ENCODE measurements at places on chromosomes 5 and 9.

DNA sequence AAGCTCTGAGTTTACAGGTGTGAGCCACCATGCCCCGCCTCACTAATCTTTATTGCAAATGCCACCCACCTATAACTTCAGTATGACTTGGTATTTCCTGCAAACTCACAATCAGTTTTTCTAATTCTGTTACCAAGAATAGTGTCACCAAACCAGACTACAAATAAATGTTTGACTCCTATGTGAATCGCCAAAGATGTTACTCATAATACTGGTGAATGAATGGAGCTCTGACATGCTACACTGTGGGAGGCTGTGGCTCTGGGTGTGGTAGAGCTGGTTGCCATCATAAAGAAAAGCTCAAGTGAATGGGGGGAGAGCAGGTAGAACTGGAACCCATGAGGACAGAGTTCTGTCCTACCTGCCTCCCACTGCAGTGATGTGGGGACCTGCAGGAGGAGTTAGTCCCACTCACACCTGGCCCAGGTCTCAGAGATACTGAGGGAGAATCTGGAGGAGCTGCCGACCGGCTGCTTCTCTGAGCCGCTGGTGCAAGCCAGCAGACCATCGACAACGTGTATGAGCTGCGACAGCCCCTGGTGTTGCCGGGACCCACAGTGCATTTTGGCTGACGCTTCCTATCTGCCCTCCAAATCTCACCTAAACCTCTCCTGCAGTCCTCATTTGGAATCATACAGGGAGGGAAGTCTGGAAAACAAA, 95.7 kb downstream of the ENTREP1 start:
- DNase-seq = no peak

DNA sequence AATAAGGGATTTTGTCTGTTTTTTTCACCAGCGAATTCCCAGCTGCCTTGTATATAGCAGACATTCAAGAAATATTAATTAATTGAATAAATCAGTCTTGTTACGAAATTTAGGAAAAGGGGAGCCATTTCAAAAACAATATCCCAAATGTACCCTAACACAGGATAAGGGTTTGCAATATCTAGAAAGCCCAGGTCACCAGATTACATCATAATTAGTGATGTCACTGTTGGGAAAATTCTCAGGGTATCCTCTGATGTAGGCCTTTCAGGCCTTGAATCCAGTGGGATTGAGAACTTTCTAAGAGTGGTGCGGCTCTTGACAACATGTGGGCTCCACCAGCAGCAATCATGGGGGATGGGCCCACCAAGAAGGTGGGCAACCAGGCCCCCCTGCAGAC, at the start of gene ACTL7A:
Gene ACTL7A, plus strand, starts transcription at position 270 of the 400 bp plus-strand sequence. Its CDS starts 57 bp downstream, at position 327.
- no peak for DNase-seq

DNA sequence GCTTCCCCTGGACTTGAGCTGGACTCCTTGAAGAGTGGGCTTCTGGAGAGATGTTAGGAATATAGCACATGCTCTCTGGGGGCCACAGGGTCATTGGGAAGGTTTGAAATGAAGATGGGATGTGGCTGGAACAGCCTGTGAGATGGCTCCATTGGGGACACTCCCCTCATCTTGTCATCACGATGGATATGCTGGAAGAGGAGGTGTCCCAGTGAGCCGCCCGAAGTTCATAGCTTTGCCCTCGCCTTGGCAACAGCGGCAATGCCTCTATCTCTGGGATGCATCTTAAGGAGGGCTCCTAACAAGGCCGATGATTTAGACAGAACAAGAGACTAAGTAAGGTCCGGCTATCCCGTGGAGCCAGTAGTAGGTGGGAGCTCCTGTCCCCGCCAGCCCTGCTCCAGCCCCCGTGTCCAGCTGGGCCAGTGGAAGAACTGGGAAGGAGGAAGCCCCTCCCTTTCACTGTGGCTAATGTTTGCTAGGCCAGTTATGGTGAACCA, 23.9 kb downstream of the AMBP start:
- no peak for DNase-seq

DNA sequence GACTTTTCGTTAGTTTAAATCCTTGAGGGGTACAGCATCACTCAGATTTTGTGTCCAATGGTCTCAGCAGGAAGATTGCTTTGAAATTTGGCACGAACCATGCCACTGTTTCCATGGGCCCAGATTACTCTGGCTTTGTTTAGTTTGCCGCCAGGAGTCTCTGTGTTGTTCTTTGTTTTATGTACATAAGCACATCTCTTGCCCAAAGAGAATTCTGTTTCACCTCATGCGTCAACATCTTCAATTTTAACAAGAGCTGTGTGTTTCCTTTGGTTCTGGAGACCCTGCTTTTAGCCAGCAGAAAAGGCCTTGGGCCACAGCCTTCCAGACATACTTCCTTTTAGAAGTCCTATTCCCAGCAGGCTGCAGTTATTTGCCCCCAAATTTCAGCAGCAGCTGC, 62.4 kb downstream of the TNPO1 start:
- no peak for DNase-seq

- no peak for DNase-seq
Observed at GRCh38 chr9:13268469-13268868, 11.0 kb downstream of the MPDZ start.

Measured in BJ (cell line).